Left colon (tissue), 2 donors: ENCODE measurements at places on chromosomes 3 and 15.

GRCh38 chr15:27696530-27696929 lies 402.6 kb downstream of the OCA2 start:
- no peak for DNase-seq

DNA sequence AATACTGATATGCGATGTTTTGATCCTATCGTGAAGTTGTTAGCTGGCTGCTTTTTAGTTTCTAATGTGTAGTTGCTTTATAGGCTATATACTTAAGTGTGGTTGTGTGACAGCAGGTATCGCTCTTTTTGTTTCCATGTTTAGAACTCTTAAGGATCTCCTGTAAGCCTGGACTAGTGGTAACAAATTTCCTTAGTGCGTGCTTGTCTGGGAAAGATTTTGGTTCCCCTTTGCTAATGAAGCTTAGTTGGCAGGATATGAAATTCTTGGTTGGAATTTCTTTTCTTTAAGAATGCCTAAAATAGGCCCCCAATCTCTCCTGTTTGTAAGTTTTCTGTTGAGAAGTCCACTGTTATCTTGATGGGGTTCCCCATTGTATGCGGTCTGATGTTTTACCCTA lies 173.6 kb downstream of the DOCK3 start:
- DNase-seq = no peak

DNA sequence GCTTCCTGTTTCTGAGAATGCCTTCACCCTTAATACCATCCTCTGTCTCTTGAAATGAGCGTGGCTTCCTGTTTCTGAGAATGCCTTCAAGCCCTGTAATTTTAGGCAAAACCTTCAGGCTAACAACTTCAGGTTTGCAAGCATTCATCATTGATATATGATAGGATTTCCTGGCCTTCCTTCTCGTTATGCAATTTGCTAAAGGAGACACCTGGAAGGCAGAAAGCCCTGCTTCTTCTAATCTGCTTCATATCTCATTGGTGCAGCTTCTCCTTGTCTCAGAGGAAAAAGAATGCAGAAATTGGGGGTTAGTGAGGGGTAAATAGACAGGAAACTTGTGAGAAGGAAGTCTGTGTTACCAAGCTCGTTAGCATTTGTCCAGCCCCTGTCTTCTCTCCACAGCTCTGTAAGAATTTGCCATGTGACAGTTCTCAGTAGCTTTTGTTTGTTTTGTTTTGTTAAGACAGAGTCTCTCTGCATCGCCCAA lies 7.3 kb downstream of the ARL6IP5 start:
- no peak for DNase-seq

DNA sequence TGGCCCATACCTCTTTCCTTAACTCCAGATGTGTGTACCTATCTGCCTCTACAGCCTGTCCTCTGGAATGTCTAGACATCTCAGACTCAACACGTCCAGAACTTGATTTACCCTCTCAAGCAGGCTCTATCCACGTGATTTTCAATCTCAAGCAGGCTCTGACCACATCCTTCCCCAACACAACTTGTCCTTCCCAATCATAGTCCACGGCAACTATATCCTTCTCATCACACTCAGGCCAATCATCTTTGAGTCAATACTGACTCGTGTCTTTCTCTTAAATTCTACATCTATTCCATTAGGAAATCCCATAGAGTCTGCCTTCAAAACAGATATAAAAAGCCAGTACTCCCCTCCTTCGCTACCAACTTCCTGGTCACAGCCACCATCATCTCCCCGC lies 70.4 kb downstream of the FOXP1 start:
- no peak for DNase-seq

DNA sequence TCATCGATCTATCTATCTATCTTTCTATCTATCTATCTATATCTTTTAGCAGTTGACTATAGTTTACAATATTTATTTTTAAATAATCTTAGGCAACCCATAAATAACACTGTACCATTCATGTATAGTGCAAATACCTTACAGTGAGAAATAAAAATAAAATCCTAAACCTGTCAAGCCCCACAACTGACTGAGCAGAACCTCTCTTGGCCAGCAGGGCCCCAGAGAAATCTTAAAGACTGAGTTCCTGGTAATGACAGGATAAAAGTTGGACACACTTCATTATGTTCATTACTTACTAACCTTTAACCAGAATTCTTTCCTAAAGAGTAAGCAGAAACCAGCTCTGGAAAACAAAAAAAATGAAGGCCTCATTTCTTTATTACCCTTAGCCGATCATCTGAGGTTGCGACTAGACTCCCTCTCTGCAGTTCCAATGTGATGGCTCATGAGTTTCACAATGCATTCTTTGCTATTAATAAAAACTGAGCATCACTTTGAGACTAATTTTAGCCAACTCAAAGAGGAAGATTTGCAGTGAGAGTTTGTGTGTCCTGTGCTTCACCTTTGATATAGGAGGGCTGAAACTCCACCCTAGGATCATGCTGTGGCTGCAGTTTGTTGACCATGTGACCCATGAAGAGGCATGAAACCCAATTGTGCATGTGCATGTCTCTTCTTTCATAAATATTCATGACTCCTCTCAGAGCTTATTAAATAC lies 1072.0 kb downstream of the NSUN3 start:
- no peak for DNase-seq

GRCh38 chr3:13045904-13046568 lies 27.2 kb downstream of the IQSEC1 start:
- peak; percentile 35 for DNase-seq

- no peak for DNase-seq
Measured at GRCh38 chr15:44435893-44436667, 8.7 kb downstream of the CTDSPL2 start.

- DNase-seq = peak; percentile 3
Measured at GRCh38 chr3:15148614-15149013, 49.7 kb upstream of the RBSN start.

DNA sequence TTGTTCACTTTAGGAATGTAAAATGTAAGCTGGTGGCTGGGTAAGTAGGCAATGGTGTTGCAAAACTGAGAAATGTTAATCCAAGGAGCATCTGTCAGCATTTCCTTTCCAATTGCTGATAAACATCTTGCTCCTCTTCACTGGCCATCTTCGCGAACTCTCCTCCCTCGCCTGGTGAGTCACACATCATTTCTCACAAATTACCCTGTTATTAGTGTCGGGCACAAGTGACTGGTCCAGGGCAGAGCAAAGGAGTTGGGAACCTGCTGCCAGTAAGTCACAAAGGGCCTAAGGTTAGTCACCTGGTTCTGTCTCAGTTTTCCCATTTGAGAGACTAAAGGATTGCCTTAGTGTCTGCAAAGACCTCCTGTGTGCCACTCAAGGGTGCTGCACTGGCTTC lies 13.0 kb downstream of the CERS3 start:
- no peak for DNase-seq

- no peak for DNase-seq
Measured at GRCh38 chr3:45917146-45917898, 25.9 kb upstream of the CXCR6 start.

DNA sequence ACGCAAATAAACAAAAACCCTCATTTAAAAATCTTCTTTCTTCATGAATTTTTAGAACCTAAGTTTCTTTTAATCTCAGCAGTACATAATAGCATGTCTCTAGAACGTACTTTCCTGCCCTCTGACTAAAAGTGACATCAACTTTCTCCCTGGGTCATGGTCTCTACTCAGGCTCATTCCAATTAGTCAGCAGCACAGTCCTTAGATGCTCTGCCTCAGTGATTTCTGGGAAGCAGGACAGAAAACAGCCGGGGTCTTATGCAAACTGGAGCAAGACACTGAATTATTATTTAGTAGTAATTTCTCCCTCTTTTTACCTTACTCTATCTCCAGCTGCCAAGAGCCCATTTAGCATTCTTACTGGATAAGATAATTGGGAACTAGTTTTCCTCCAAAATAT lies 365.2 kb downstream of the TUSC7 start:
- DNase-seq = no peak

- DNase-seq = peak; percentile 45
Measured at GRCh38 chr15:51077221-51078153, 17.2 kb downstream of the TNFAIP8L3 start.
